ENCODE measurements at places on chromosomes 2 and 18.

GRCh38 chr18:24987303-24988252, 364.4 kb downstream of the ZNF521 start:
- DNase-seq, result no peak

DNA sequence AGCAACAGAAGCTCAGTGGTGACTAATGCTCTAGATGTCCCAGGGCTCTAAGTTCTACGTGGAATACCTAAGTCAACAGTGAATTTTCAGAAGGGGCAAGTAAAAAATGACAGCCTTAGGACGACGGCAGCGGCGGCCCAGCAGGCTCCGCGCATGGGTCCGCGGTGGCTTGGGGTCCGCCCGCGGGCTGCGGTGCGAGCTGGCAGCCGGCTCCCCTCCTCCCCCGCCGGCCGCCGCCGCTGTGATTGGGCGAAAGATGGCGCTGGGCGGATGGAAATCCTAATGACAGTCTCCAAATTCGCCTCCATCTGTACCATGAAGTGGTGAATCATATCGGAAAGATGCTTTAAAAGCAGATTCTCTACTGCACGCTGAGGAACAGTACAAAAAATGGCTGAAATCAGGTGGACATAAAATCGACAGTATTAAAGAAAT, 74.7 kb downstream of the HNRNPLL start:
- peak; percentile 21 for DNase-seq

DNA sequence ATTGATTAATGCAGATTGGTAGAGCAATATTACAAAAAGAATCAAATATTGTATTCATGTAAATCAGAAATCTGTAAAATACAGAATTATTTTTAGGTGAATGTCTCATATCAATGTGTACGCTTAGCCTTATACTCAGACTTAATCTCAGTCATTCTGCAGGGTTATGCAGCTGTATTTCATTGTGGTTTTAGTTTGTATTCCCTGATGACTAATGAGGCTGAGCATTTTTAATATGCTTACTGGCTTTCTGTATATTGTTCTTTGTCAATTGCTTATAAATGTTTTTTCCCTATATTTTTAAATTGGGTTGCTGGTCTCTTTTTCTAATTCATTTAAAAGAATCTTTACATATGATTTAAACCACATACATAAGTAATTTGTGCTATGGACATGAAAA, 50.1 kb downstream of the CDH19 start:
- DNase-seq, result no peak

DNA sequence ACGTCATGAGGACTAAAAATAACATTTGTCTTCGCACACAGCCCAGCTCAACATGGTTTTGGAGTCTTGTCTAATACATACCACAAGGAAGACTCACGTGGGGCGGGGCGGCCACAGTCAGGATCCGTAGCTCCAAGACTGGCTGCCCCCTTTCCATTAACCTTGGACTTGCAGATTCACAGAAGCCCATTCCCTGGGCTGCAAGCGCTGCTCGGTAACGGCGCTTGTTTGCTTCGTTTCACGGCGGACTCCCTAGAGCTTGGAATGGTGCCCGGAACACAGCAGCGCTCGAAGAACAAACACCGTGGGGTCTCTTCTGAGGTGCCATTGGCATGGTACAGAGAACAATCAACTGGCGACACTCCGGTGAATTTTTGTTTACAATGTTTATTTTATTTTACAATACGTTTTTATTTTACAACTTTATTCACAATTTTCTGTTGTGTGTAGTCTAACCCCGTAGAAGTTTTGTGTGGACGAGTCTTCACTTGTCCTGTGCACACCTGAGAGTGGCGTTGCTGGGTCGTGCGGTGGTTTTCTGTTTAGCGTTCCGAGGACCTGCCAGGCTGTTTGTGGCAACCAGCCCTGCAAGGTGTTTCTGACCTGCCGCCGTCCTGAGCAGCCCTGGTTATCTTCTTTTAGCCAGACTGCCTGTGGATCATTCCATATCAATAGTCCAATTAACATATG, 126.5 kb downstream of the GALR1 start:
- DNase-seq, result no peak

GRCh38 chr2:190127651-190128050, 65.1 kb upstream of the MSTN start:
- no peak for DNase-seq

GRCh38 chr2:18722101-18722500, 132.7 kb upstream of the NT5C1B start:
- DNase-seq, result no peak

DNA sequence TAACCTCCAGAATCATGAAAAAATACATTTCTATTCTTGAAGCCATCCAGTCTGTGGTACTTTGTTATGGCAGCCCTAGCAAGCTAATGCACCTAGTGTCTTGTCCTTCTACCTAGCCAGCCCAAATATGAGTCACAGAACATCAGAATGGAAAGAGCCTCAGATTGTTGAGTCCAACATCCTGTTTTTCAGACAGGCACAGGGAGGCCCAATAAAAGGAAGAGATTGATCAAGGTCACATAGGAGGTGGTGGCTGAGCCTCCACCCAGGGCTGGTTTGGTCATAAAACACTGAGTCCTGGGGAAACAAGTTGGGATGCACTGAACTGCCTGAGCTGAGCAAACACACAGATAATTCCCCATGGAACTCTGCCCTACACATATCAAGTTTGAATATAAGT, 195.5 kb downstream of the TTC32 start:
- no peak for DNase-seq

GRCh38 chr2:24123922-24124580, 782 bp downstream of the FAM228B start:
- DNase-seq, result no peak

GRCh38 chr2:20744366-20745335, 77.7 kb downstream of the GDF7 start:
- no peak for DNase-seq

DNA sequence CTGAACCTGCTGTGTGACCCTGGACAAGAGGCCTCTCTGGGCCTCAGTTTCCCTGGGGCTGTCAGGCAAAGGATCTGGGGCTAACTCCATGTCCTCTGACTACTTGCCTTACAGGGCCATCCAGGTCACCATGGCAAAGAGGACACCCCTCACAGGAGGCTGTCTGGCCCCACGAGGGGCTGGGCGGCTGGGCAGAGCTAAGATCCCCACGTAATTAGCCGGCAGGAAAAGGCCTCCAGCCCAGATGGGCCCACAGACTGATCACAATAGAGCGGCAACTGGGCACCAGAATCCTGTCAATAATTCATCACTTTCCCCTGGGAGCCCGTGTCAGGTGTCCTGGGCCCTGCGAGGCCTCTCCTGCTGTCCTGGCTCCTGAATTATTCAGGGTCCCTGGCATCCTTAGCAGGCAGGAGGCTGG, 44.8 kb upstream of the OTOF start:
- DNase-seq, result no peak

DNA sequence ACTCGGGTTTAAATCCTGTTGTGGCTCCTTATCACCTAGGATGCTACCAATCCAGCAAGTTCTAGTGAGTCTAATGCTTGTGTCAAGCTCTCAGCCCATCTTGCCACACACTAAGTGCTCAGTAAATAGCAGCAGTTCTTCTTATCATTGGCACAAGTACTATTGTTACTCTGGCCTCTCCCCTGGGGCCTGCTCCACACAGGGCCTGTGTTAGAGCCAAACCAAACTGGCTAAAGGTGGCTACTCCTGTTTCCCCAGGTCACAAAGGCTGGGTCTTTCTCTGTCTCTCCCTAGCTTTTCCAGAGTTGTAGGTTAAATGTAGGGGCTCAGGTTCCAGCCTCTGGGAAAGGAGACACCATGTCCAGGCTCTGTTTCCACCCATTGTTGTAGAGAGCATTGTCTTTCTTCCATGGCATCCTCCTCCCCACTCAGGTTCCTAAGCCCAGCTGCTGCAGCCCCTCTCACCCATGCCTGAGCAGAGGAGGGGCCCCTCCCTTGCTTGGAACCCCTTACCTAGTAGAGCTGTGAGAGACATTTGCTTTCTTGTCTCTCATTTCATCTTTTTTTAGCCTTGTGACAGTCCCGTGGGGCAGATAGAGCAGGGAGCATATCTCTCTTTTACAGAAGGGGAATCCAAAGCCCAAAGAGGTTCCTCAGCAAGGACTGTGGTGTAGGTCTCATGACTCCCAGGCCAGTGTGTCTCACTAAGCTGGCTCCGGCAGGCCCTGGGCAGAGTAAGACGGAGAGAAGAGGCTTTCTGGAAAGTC, 56.4 kb upstream of the OTOF start:
- DNase-seq, result no peak

GRCh38 chr2:230614913-230615332, 97.7 kb upstream of the CAB39 start:
- no peak for DNase-seq

DNA sequence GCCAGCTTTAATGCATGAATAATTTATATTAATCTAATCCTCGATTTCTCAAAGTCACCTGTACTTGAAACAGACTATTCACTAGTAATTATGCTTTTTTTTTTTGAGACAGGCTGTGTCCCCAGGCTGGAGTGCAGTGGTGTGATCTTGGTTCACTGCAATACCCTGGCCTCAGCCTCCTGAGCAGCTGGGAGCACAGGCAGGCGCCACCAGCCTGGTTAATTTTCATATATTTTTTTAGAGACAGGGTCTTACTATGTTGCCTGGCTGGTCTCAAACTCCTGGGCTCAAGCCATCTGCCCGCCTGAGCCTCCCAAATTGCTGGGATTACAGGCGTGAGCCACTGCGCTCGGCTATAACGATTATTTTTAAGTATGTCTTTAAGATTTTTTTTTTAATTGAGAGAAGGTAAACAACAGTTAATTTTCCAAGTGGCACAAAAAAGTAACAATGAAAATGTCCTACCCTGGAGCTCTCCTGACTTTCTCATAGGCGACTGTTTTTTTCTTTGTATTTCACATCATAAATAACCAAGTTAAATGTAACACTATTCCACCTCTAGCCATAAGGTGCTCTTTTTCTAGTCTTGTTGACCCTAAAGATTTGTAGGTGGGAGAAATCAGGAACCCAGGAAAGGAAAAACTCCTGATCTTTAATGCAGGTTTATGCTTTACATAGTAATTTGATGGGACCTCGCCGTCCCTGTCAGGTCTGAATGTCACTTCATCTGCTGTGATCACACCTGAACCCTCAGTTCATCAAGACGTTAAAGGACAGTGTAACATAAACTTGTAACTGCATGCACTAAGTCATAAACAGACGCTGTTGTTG, 1.3 kb upstream of the ANKRD12 start:
- no peak for DNase-seq

DNA sequence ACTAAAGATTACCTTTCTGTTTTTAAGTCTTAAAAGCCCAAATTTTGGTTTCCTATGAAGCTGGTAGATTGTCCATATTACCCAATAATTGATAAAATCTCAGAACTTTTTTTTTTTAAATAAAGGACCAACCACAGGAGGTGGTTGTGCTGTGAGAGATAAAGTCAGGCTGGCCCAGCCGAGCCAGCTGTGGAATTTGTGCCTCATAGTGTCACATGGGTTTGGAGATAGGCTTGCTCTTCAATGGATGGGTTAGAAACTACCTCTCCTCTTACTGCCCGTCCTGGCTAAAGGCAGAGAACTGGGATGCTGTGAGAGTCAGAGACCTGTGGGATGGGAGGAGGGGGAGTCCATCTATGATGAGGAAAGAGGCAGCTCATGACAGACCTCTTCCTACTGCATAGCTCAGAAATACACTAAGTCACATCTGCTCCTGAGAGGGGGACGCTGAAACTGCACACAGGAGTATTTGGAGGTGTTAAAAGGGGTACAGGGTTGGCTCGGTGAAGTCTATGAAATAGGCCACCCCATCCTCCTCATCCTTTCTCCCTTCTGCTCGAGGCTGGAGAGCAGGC, 99.7 kb upstream of the MGAT4A start:
- DNase-seq, result no peak

DNA sequence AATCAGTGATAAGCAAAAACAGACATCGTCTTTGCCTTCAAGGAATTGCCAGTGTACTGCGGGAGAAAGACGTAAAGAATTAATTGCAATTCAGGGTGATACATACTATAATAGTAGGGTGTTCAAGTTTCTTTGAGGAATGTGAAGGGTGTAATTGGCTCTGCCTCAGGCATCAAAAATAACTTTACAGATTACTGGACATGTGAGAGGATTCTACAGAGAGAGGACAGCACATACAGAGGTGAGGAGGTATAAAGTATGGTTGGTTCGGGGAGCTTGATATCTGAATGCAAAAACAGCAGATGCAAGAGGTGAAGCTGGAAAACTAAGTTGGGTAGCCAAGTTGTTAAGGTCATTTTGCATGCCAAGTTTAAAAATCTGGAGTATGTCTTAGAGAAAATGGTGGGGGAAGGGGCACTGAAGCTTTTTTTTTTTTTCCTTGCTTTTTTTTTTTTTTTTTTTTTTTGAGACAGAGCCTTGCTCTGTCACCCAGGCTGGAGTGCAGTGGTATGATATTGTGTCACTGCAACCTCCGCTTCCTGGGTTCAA, 227.5 kb upstream of the FOSL2 start:
- no peak for DNase-seq

DNA sequence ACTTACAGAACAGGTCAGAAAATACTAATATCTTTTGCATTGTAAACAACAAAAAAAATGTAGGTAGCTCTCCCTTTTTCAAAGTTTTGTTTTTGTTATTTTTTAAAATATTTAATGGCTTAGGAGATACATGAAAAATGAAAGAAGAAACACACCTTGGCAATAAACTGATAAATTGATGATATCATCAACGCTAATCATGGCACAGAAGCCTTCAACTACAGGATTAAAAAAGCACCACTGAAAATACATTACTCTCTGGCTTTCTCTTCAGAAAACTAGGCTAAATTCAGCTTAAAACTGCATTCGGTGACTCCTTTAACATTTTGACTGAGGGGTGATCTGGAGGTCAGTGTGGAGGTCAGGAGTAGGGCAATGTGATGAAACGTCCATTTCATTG, 1018.8 kb upstream of the FANCL start:
- DNase-seq, result no peak

DNA sequence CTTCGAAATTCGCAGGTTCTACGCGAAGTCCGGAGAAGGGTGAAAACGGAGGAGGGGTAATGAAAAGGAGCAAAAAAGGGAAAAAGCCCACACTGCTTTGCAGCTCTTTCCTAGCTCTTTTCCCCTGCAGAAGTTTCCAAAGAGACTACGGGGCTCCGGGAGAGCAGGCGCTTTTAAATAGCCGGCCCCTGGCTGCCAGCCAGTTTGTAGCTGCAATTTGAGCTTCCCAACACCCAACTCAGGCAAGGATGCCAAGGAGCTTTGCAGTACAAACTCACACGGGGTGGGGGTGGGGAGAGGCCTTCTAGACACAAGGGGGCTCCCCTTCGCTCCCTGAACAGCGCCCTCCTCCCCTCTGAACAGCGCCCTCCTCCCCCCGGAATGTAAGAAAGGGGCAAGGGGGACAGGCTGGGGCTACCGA, at the start of gene IGFBP5:
IGFBP5 (minus strand) TSS at position 149 of the 421 bp plus-strand sequence. CDS start 774 bp downstream, outside the sequence.
- no peak for DNase-seq

GRCh38 chr2:222594679-222595078, 61.2 kb downstream of the FARSB start:
- no peak for DNase-seq

- no peak for DNase-seq
Measured at GRCh38 chr2:119422360-119423107, 9.1 kb upstream of the TMEM37 start.

- DNase-seq, result peak; percentile 7
Measured at GRCh38 chr2:51919395-51919794, 887.5 kb upstream of the NRXN1 start.

GRCh38 chr2:152097801-152098495, 896 bp downstream of the CACNB4 start:
- no peak for DNase-seq

GRCh38 chr2:166463640-166464039, 30.4 kb downstream of the SCN7A start:
- no peak for DNase-seq
